Suprapubic skin (tissue), 4 donors: ENCODE measurements at places on chromosomes 7 and 10. TPM values are rescaled to one million over a fixed set of nuclear protein-coding genes. Genes with fewer than 3 reads are reported as not detected.

Gene NUTM2E
- total RNA-seq = not detected

DNA sequence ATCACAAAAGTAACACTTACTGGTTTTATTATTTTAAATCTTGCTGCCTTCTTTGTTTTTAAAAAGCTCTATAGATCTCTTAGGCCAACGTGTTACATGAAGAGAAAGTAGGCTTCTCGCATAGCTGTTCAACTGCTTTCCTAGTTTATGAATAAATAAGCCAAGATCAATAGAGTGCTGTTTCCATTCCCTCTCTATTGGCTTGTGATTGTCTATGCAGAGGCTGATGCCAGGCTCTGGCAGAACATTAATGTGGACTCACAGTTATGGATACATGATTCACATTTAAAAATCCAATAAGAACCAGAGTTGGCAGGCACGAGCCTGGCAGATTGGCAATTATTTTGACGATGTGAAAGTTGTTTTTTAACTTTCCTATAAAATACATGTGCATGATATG lies 137.5 kb downstream of the GNAT3 start:
- no peaks in the 10 kb centered on the region for H3K36me3 ChIP-seq
- DNase-seq = no peak
- H3K27ac ChIP-seq = no peak overlapping the region
- peaks cover 4% of the 10 kb centered on the region for H3K4me1 ChIP-seq

- no peak overlapping the region for H3K27ac ChIP-seq
- DNase-seq = no peak
- peaks cover 5% of the 10 kb centered on the region for H3K4me1 ChIP-seq
Measured at GRCh38 chr10:103548006-103548405, 54.5 kb downstream of the NEURL1 start.

Gene WNT2
- total RNA-seq = not detected

DNA sequence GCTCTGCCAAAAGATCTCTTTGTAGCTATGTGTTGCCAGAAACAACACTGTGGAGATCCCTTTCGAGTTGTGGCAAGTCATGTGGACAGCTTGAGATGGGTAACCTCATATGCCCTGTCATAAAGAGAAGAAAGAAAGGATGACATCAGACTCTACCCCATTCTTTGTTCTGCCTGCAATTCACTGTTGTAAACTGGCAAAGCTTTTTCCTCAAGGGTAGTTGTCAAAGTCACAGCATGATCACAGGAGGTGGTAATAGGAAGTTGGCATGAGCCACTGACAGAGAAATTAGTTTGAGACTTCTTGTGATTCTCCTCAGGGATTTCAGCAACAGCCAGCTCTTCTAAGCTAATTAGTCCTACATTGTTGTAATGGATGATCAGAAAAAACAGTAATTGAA lies 19.4 kb upstream of the MINDY3 start:
- no peak for DNase-seq
- H3K27ac ChIP-seq = no peak overlapping the region
- peaks cover 31% of the 10 kb centered on the region for H3K27me3 ChIP-seq
- peaks cover 4% of the 10 kb centered on the region for H3K4me1 ChIP-seq
- H3K36me3 ChIP-seq = no peaks in the 10 kb centered on the region

DNA sequence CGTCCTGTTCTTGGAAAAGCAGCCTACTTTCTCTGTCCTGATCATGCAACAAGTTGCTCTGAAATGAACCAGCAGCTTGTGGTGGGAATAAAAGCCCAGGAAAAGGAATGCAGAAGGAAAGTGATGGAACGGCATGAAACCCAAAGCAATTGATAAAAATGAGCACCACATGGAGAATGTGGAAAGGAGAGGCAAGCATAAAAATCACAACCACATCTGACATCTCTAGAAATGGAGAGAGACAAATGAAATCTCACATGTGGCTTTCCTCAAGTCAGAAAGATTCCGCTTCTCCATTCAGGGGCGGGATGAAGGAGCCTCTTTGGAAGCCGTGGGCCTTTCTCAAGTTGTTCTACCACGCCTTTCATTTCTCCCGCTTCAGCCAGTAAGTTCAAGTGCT lies 631.7 kb upstream of the GALNT17 start:
- DNase-seq = no peak
- peaks cover 12% of the 10 kb centered on the region for H3K4me1 ChIP-seq
- no peak overlapping the region for H3K27ac ChIP-seq
- H3K36me3 ChIP-seq = no peaks in the 10 kb centered on the region

DNA sequence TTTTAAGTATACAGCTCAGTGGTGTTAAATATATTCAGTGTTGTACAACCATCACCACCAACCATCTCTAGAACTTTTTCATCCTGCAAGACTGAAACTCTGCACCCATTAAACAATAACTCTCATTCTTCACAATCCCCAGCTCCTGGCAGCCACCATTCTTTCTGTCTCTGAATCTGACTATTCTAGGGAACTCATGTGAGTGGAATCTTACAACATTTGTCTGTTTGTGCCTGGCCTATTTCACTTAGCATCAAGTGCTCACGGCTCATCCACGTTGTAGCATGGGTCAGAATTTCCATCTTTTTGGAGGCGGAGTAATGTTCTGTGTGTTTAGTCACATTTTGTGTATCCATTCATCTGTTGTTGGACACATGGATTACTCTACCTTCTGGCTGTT lies 40.8 kb upstream of the PFKFB3 start:
- H3K27me3 ChIP-seq = no peaks in the 10 kb centered on the region
- no peak overlapping the region for H3K4me3 ChIP-seq
- H3K27ac ChIP-seq = no peak overlapping the region
- no peak for DNase-seq
- H3K4me1 ChIP-seq = peaks cover 31% of the 10 kb centered on the region
- peaks cover 4% of the 10 kb centered on the region for H3K36me3 ChIP-seq

DNA sequence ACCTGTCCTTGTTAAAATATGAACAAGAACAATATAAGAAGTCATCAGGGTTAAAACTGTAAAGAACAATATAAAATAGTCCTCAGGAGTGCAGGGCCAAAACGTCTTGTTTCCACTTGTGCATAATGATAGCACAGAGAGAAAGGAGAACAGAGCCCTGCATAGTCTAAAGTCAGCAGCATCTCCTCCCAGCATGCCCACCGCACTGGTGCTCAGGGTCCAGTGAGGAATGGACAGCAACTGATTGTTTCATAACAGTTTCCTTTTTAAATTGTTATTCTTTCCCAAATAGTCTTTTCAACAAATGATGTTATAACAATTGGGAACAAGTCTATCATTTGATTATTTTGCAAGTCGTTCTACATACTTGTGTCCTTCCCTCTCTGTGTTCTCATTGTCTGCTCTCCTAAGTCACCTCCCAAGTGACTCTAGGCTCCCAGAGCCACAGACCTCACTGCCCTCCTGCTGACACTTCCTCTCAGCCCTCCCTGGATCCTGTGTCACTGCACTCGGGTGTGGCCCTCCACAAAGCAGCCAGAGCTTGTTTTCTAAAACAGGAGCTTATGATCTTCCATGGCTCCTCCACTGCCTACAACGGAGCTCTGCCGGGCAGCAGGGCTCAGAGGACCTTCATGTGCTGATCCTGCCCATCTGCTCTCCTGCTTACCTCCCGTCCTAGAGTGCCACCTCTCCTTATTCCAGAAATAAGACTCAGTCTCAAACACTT lies 27.6 kb downstream of the COBL start:
- no peaks in the 10 kb centered on the region for H3K36me3 ChIP-seq
- H3K4me1 ChIP-seq = peaks cover 20% of the 10 kb centered on the region
- no peak overlapping the region for H3K4me3 ChIP-seq
- DNase-seq = no peak
- H3K27ac ChIP-seq = peak overlapping the region; percentile 64

Gene ZWINT
- total RNA-seq = 11.0 TPM

DNA sequence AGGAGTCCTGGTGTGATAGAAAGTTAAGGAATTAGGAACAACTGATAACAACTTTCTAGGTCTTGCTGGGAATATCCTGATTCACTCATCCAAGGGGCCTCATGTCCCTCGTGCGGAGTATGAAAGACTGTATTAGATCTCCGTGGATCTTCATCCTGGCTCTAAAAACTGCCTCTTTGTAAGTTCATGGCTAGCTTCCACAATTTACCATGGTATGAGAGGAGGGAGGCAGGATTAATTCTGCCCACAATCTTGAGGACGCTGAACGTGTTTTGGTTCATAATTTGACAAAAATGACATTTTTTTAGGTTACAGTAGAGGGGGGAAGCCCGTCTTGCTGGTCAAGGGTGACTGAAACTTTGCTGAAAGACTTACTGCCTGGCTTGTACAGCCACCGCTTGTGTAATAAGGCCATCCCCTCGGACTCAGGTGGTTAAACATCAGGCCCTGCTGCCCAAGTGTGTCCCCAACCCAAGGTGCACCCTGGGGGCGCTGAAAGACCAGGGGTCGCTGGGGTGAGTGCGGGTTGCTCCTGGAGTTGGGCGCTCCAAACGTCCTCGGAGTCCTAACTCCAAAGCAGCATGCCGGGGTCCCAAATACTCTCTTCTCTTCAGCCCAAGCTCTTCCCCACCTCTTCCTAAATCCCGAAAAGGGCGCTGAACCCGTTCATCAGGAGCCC lies 733 bp downstream of the HIBADH start:
- peak overlapping the region; percentile 94 for H3K27ac ChIP-seq
- H3K4me3 ChIP-seq = peak overlapping the region; percentile 94
- no peaks in the 10 kb centered on the region for H3K27me3 ChIP-seq

- peaks cover 5% of the 10 kb centered on the region for H3K36me3 ChIP-seq
- DNase-seq = no peak
- no peaks in the 10 kb centered on the region for H3K4me1 ChIP-seq
- no peaks in the 10 kb centered on the region for H3K27me3 ChIP-seq
Measured at GRCh38 chr7:156780724-156781455, 112.1 kb downstream of the LMBR1 start.

Gene PRRT4
- 1.4 TPM for total RNA-seq

- H3K36me3 ChIP-seq = no peaks in the 10 kb centered on the region
- H3K4me3 ChIP-seq = no peak overlapping the region
- peaks cover 40% of the 10 kb centered on the region for H3K27me3 ChIP-seq
Measured at GRCh38 chr7:2982831-2983230, 60.8 kb downstream of the CARD11 start.

DNA sequence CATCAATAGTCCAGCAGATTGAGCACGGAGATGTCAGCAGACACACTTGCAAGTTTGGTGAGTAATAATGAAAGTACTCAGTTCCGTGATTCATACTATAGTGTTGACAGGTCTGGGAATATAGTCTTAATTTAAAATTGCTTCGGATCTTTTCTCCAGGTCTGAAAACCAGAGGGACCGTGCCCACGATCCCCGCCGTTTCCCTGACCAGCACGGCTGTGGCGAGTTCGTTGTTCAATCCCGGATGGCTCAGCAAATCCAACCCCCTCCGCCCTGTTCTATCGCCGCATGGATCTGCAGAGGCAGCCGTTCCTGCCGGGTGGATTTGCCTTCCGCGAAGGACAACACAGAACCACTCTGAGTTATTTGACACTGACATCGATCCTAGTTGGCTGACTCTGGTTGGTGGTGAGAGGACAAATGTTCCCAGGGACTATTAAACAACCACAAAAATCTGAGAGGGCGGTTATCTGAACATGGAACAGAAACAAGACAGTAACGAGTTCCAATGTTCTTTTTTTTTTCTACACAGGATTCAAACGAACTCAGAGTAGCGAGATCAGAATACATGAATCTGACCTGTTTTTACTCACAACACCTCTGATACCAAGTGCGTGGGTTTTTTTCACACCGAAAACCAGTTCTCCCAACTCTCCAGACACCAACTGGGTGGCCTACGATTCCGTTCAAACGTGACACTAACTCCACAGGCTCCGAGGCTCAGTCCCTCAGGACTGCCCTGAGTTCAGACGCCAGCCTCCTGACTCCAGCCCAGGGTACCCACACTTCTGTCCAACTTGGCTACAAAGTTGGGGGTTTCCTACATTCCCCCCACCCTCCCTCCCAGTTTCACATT lies 52.7 kb downstream of the RBM17 start:
- peak; percentile 86 for DNase-seq
- peaks cover 61% of the 10 kb centered on the region for H3K4me1 ChIP-seq
- peak overlapping the region; percentile 77 for H3K27ac ChIP-seq
- no peaks in the 10 kb centered on the region for H3K36me3 ChIP-seq
- no peaks in the 10 kb centered on the region for H3K27me3 ChIP-seq

DNA sequence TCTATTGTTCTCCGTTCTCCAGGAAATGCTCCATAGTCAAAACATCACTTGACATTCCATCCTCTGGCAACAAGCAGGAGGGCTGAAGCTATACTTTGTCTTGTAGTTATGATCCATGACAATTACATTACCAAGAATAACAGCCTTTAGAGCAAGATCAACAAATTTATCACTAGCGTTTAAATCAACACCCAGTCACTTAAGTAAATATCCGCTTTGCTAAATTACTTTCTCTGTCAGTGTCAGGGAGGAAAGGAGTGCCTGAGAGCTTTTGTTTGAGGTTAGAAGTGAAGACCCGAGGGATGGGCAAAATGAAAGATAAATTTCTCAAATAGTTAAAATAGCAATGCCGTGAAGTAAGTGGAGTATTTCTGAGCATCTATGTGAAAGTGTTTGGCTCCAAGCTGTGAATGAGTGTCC lies 236.1 kb upstream of the BMPER start:
- no peak overlapping the region for H3K4me3 ChIP-seq
- no peaks in the 10 kb centered on the region for H3K27me3 ChIP-seq
- no peaks in the 10 kb centered on the region for H3K4me1 ChIP-seq
- no peak overlapping the region for H3K27ac ChIP-seq
- no peak for DNase-seq

Gene ELFN1
- total RNA-seq = 2.5 TPM

DNA sequence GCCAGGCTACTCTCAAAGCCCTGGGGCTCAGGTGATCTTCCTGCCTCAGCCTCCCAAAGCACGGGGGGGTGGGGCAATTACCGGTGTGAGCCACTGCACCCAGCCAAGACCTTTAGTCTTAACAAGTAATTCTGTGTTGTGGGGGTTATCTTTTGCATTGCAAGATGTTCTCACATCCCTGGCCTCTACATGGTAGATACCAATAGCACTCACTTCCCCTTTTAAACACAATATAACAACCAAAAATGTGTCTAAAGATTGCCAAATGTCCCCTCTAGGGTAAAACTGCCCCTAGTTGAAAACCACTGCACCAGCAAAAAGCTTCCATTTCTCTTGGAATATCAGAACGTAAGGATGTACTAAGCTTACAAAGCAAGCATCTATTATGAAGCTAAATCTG lies 225.0 kb downstream of the CTNNA3 start:
- H3K36me3 ChIP-seq = no peaks in the 10 kb centered on the region
- DNase-seq = no peak
- H3K4me3 ChIP-seq = no peak overlapping the region
- no peaks in the 10 kb centered on the region for H3K4me1 ChIP-seq
- no peaks in the 10 kb centered on the region for H3K27me3 ChIP-seq
